ENCODE measurements at places on chromosomes 3 and 15.
A peak's percentile ranks its signal among the peaks of the same experiment; 100 is the strongest.

GRCh38 chr3:13839726-13840340, 40.0 kb downstream of the WNT7A start:
- no peak for DNase-seq

DNA sequence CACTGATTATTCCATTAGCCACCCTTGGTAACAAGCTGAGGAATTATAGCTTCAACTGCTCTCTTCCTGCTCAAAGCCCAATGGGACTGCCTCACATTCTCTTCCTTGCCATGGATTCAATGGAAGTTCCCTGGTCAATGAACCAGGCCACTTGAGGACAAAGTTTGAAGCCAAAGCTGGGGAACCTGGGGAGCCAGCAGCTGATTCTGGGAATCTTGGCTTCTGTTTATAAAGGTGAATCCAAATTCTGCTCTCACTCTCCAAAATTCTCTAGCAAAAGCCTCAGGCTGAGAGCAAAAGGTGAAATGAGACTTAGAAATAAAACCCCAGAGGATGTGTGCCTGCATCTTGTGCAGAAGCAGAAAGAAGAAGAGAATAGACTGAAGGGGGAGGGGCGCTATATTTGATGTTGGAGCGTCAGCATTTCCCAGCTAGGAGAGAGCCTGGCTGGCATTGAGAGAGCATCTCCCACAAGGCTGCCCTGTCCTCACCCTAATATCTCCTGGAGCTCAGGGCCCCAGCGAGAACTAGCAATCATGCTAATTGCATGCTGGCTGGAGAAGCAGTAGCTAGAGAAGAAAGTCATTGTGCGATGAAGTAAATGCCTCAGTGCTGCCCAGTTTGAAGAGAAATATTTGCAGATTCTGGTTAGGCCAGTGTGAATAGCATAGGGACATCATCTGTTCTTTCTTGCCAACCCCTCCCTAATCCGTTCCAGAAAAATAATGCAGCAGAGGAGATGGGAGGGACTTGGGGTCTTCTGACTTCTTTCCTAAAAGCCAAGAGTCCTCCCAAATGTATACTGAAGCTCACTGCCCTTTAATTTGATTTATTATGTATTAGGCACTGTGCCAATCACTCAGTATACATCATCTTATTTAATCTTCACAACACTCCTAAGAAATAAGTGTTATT, 34.9 kb upstream of the GAP43 start:
- no peak for DNase-seq

DNA sequence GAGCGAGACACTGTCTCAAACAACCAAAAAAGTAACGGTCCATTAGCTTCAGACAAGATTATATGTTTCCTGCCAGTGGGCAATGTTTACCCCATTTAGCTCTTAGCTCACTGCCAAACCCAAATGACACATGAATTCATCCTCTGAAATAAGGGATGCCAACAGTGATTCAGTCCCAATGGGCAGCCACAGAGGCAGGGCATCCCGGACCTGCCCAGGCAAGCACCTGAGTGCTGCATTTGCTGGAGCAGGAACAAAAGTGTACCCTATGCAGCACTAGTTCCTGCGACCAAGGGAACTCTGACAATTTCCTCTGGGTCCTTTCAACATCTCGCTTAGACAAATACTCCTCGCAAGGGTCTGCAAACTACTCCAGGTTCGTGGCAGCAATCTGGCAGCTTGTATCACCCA, 8.0 kb downstream of the IP6K2 start:
- DNase-seq: no peak

DNA sequence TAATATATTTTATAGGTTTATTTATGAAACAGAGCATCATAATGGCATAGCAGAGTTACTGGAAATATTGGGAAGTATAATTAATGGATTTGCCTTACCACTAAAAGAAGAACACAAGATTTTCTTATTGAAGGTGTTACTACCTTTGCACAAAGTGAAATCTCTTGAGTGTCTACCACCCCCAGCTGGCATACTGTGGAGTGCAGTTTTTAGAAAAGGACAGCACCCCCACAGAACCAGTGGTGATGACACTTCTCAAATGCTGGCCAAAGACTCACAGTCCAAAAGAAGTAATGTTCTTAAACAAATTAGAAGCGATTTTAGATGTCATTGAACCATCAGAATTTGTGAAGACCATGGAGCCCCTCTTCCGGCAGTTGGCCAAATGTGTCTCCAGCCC, 58.1 kb downstream of the DNAH1 start:
- DNase-seq: no peak

DNA sequence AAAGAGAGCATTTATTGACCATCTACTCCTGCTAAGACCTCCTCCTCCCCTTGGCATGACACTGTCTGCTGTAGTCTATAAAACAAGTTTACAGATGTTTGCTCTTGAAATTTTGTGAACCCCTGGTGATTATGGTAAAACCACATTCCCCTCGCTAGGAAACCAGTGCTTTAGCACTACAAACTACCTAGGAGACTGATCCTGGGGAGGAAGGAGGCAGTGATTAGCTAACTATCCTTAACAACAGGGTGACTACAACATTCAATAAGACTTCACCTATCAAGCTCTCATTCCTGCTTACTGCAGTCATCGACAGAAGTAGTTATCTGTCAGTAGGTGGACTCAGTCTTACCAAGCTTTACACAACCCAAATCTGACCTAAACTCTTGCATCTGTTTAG, 371.3 kb downstream of the TUSC7 start:
- DNase-seq: no peak

DNA sequence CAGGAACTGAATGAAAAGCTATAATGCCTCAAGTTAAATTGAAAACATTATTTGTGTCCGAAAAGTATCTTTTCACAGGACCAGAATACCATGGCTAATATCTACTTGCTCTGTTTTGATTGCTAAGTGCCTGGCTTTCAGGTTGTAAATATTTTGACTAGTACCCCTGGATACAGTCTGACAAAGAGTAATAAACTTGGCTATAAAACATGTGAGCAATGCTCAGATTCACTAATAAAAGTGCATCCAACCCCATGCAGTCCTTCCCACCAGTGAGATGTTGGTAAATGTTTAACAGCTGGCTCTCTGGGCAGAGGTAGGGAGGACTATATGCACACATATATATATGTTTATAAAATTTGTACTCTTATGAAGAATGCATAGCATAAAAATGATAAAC, 281.8 kb upstream of the TGFBR2 start:
- no peak for DNase-seq

GRCh38 chr3:161070252-161070930, 34.8 kb downstream of the B3GALNT1 start:
- DNase-seq: no peak

DNA sequence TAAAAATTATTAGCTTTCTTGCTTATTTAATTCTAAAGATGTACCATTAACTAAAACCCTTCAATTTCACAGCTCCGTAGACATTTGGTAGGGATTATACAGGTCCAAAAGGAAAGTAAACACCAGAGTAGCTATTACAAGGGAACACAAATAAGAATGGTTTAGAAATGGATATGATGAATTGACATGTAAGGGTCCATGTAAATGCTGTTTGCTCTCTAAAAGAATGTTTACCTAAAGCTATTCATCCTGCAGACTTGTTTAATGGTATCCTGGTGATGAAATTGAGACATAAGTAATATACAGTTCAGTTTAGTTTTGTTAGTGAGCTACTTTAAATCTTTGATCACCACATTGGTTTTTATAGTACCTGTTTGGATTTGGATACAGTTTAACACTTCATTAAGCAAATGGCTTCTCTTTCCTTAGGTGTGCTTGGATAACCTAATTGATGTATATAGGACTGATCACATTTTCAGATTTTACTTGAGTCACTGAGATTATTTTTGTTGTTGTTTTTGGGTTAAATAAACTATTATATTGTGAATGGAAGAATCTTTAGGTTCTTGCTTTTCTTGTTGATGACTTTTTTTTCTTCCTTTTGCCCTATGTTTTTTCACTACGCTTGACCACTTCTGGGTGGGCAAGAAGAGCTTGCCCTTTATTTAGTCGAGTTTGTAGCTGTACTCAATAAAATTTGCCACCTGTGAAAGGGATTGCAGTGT, 115.4 kb downstream of the TCF12 start:
- no peak for DNase-seq

GRCh38 chr15:85615930-85616329, 178.8 kb downstream of the KLHL25 start:
- DNase-seq: no peak

DNA sequence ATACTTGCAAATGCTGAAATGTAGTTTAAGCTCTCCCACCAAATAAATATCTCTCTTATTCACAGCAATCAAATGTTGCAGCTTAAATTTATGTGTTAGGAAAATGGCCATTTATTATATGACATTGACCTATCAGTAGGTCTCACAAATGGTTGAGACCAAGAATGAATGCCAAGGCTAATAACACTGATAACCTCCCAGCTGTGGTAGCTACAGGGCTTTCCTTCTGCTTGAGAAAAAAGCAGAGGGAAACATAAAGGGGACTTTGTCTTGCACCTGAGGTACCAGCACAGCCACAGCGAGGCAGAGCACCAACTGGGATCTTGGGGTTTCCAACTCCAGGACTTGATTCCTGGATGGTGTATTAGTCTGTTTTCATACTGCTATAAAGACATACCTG, 73.1 kb upstream of the TTC14 start:
- DNase-seq: no peak

DNA sequence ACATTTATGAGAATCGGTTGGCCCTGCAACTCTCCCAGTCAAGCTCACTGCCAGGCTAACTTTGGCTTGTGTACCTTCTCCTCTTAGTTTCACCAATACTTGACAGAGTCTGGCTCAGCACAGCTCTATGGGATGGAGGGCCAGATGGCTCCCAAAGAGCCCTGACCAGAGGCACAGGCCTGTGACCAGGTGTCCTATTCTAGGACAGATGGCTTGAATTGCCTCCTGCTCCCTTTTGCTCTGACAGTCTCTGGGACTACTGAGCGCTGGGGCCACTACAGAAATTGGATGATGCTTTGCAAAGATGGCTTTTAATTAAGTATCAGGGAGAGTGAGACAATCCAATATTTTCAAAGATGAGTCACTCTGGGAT, 10.3 kb upstream of the ARID3B start:
- DNase-seq: no peak

GRCh38 chr3:57556459-57557084, 498 bp downstream of the PDE12 start:
- peak; percentile 22 for DNase-seq

- no peak for DNase-seq
Observed at GRCh38 chr3:72033666-72034428, 248.9 kb upstream of the PROK2 start.

GRCh38 chr3:13217736-13218540, 144.7 kb upstream of the IQSEC1 start:
- no peak for DNase-seq

- no peak for DNase-seq
Observed at GRCh38 chr15:95684693-95685115, 645.8 kb upstream of the NR2F2 start.

- DNase-seq: no peak
Observed at GRCh38 chr3:152444029-152444641, 175.4 kb downstream of the MBNL1 start.

DNA sequence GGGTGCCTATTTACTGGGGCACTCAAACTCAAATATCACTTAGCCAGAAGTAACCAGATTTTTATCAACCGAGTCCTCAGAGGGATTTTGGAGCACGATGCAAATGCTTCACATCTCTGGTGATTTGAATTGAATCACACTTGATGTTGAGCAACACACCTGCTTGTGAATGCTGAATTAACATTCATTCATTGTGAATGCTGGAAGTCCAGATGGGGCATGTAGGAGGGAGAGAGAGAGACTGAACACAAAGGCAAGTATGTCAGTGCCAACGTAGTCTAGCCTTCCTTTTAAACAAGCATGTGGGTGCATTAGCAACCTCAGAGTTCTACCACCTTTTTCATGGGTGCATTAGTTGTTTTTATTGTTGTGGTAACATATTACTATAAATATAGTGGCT, 156.2 kb downstream of the ADAMTSL3 start:
- DNase-seq: no peak

- DNase-seq: no peak
Observed at GRCh38 chr3:49650177-49650576, 24.0 kb upstream of the APEH start.

DNA sequence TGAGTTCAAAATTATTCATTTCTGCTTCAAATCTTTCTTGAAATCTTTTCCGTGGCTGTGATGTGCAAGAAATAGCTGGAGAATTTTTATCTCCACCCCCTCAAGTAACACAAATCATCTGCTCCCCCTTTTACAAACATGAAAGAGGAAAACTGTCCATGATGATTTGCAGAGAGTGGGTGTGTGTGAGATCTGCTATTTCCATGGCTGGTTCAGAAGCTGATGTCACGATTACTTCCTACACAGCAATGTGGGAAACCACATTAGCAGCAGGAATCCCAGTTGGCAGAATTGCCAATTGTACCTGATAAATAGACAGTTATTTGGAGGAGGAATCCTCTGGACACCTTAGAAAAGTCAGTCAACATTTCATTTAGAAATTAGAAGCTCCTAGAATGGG, 75.2 kb upstream of the GRM7 start:
- DNase-seq: no peak

GRCh38 chr15:70351941-70352774, 254.4 kb upstream of the TLE3 start:
- DNase-seq: no peak

GRCh38 chr3:103210583-103210982, 775.8 kb downstream of the ZPLD1 start:
- no peak for DNase-seq

DNA sequence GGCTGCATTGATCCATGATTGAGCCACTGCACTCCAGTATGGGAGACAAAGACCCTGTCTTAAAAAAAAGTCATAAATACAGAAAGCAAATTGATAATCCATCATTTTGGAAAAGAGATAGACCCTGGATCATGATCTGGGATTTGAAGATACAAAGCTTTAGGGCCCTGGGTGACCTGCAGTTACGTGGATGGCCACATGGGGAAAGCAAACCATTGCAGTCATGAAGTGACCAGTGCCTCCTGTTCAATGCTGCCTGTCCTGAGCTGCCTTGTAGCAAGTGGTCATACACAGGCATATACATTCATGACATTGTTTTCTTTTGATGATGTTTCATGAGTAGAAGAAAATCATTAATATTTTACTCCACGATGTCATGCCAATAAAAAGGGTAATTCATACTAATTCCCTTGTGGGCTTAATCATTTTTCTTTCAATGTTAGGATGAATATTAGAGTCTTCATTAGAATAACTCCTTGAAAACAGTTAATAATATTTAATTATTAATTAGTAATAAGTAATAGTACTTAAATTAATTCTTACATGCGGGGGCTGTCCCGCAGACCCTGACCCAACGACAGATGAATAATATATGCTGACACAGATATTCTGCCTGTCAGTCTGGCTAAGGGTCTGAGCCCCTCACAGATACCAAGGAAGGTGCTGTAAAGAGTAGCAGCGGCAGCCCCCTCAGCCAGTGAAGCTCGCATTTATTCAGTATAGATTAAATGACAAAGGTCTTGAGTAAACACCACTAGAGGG, 109.0 kb upstream of the UNC13C start:
- DNase-seq: no peak

DNA sequence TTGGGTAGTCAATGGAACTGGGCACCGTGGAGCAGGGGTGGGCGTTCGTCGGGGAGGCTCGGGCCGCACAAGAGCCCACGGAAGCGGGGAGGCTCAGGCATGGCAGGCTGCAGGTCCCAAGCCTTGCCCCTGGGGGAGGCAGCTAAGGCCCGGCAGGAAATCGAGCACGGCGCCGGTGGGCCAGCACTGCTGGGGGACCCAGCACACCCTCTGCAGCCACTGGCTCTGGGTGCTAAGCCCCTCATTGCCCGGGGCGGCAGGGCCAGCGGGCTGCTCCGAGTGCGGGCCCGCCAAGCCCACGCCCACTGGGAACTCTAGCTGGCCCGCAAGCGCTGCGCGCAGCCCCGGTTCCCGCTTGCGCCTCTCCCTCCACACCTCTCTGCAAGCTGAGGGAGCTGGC, 21.5 kb upstream of the C2CD4B start:
- no peak for DNase-seq
